ENCODE measurements at places on chromosomes 13 and 19.
A peak's percentile ranks its signal among the peaks of the same experiment; 100 is the strongest.

DNA sequence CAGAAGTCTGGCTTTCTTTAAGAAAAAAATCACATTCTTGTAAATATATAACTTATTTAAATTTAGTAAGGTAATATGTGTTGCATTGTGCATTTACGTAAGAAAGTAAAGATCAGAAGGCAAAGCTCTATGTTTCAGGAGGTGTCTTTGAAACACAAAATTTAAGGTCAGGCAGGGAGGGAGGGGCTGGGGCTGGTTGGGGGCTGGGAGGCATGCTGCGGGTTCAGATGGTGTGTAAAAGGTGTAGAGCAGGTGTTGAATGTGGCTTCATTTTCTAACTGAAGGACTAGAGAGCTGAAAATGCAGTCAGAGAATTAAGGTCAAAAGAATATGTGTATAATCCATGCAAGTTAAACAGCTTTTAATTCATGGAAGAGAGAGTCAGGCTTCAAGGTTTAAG lies 14.3 kb downstream of the FAM216B start:
- DNase-seq, result no peak

DNA sequence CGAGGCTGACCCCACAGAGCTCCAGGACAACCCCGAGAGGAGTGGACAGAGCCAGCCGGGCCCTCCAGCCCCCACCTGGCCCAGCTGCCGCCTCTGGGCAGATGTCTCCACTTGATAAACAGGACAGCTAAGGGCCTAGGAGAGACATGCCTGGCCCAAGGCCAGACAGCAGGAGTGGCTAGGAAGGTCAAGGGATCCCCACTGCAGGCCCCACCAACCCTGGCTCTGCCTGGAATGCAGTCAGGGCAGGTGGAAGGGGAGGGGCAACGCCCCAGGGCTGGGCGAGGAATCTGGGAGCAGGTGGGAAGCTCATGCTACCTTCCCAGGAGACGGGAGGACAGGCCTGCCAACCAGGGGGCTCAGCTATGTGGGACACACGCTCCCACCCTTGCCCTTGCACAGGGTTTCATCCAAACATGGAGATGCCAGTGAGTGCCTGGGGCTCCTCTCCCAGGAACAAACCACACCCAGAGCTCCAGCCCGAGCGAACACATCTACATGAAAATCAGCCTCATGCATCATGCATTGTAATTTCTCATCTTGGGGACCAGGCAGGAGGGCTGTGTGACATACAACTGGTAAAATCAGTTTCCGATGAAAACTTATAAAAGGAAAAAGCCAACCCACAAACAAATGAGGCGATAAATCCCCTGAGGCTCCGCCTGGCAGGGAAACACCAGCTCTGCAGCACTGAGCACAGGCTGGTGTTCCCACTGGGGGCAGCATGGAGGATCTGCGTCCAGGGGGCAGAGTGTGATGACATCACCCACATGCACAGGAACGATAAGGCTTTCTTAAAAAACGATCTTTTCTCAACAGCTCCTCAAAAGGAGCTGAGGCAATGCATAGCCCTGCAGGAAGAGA lies 25.0 kb downstream of the SH3GL1 start:
- peak; percentile 60 for DNase-seq

- DNase-seq, result peak; percentile 63
Measured at GRCh38 chr19:46495786-46496099, at the start of gene PNMA8B. PNMA8B (minus strand) TSS chr19:46495867; CDS start chr19:46495465, 402 bp downstream.

- DNase-seq, result no peak
Measured at GRCh38 chr13:98143601-98144026, 720 bp downstream of the FARP1 start.

GRCh38 chr19:16283210-16284061 lies 41.2 kb upstream of the KLF2 start:
- peak; percentile 55 for DNase-seq

DNA sequence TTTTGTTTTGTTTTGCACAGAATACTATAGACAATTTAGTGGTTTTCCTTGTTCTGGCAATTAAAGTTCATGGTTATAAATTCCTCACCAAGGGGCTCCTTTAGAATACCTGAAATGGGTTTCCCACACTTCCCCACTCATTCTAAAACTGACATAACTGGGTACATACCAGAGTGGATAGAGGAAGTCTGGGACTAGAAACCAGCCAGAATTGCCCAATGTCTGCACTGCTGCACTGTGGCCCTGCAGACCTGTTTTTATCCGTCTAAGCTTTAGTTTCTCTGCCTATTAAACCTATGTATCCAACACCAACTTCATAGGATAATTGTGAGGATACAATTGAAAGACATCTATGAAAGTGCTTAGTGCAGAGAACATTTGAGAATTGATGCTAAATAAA lies 498.6 kb downstream of the KCTD12 start:
- DNase-seq, result no peak

- DNase-seq, result no peak
Measured at GRCh38 chr13:53311561-53311960, 282.9 kb downstream of the OLFM4 start.

DNA sequence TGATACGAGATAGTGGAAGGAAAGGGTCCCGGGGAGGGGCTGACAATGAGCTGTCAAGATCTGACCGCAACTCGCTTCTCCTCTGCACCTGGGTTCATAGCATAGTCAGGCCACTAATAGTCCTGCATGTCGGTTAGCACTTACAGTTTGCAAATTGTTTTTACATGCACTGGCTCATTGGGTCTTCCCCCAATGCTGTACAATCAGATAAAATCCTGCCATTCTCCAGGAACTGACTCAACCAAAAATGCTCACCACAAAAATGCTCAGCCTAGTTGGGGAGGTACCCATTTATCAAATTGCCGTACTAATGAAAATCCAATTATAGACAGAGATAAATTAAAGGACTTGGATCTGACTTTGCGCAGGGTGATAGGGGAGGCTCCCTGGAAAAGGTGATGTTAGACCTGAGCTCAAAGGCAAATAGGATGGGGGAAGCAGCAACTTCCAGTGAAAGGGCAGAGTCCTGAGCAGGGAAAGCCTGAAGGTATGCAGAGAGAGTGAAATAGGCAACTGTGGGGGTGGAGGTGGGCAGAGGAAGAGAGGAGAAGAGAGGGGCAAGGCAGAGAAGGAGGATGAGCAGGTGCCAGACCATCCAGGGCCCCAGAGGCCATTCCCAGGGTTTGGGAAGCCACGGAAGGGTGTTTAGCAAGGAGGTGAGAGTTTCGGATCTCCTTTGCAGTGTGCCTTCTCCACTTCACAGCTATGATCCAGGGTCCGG lies 326.1 kb upstream of the TSHZ3 start:
- DNase-seq, result peak; percentile 86

DNA sequence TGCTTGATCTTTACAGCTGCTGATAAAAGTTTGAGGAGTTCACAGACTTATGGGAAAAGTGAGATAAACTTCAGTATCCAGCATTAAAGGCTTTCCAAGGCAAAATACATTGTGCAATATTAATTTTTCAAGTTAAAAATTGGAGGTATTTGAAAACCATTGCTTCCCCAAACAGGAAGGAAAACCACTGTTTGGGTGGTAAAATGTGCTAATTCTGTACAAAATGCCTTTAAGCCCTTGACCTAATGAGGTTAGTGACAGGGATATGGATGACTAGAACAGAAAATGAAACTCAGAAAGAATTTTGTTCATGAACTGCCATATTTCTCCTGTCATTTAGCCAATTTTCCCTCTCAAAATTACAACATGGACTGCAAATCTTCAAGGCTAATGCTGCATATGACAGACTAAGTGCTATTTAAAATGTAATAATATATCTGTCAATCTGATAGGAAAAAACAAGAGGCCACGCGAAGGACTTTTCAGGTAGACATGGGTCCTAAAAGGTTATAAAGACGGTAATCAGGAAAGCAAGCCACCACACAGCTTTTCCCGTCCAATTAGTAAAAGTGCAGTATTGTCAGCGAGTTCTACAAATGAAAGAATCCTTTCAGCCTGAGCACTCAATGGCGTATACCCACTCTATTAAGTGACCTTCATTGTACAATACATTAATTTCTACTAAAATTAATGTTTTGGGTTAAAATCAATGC lies 212.8 kb downstream of the ENOX1 start:
- peak; percentile 31 for DNase-seq

- DNase-seq, result no peak
Measured at GRCh38 chr13:101205408-101205807, 210.9 kb downstream of the NALCN start.

GRCh38 chr19:4172861-4173473 lies 9.4 kb downstream of the SIRT6 start:
- peak; percentile 28 for DNase-seq

- no peak for DNase-seq
Measured at GRCh38 chr13:96391606-96392005, 301.7 kb downstream of the HS6ST3 start.

DNA sequence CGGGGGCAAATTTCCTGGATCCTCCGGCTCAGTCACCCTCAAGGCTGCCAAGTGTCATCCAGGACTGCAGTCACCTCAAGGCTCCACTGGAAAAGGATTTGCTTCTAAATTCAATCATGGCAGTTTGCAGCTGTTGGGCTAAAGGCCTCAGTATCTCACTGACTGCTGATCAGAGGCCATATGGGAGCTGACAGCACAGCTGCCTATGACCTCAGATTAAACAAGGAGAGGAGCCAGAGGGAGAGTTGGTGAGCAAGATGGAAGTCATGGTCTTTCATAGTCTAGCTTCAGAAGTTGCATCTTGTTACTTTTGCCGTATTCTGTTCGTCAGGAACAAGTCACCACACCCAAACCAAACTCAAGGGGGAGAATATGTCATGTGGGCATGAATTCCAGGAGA lies 849.7 kb downstream of the UQCRFS1 start:
- DNase-seq, result no peak

DNA sequence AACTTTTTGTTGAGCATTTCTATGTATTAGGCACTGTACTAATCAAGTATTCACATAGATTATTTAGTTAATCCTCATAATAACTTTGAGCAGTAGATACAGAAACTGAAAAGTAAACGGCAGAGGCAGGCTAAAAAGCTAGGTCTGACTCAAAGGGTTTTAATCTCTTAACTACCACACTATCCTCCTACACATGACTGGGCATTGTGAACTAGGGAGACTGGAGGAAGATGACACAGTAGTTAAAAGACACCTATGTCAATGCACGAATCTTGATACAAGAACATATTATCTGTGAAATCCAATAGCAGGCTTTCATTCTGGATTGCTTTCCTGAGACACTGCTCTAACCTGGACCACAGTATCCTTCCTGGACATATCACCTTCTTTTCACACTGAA lies 36.3 kb downstream of the MICU2 start:
- DNase-seq, result no peak

Data from fibroblast of upper back skin (primary cell).